Activated naive CD8-positive, alpha-beta T cell treated with anti-CD3 and anti-CD28 coated beads, Interleukin-2, amount 50 U/mL, for 24 hours (primary cell): ENCODE measurements at places on chromosomes 2 and 18.

GRCh38 chr18:4060427-4061281 is 394.5 kb downstream of the DLGAP1 start:
- no peak for DNase-seq

DNA sequence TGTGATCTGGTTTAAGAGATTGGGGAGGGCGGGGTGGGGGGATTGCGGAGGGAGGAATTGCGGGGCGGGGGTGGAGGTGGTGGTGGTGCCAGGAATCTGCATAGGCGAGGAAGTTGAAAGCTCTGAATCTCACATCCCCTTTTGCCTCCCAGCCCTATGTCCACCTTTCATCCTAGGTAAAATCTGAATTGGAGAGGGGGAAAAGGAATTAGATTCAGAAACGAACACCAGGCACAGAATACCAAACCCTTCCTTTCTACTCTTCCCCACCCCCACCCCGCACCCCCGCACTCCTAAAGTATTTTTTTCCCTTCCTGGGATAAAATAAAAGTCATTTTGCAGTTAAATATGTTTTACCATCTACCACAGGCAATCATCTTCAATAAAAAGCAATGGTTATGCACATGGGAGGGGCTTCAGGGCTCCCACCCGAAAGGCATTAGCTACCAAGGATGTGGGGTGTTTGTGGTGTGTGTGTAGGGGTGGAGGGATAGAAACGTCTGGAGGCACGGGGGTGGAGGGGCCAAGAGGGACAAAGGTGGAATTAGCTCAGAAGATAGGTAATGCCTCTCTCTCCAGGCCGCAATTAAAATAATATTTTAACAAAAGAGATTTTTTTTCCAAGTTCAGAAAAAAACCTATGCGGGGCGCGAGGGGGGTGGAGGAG is 1.8 kb downstream of the IGFBP5 start:
- DNase-seq, result no peak

GRCh38 chr18:22828171-22828570 is 105.0 kb upstream of the RBBP8 start:
- no peak for DNase-seq

DNA sequence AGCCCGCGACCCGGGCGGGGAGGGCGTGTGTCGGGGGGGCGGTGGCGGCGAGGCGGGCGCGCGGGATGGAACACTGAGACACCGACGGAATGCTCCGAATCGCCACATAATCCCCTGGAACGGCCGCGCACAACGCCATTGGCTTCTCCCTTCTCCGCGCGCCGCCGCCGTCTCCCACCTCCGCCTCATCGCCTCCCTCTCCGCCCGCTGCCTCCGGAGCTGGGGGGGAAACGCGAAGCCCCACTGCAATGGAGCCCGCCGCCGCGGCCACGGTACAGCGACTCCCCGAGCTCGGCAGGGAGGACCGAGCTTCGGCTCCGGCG is at the start of gene PHLPP1:
Gene PHLPP1 (plus strand): TSS at position 106 of the 323 bp plus-strand sequence. CDS start 143 bp downstream, at position 249.
- no peak for DNase-seq

DNA sequence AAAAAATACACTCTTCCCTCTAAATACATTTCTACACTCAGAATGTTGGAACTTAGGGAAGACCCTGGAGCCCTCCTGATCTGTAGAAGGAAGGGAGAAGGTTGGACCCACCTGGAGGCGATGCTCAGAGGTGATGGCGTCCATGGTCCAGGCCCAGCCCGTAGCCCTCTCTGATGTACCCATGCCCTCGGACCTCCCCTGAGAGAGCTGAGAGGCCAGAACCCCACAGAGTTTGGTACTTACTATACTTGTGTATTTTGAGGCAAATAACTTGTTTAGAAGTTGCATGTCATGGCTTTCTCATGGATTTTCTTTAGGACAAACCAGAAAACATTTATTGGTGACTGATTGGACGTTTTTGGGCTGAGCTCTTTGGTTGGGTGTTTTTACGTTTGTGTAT is 10.5 kb downstream of the CTDP1 start:
- DNase-seq, result no peak

DNA sequence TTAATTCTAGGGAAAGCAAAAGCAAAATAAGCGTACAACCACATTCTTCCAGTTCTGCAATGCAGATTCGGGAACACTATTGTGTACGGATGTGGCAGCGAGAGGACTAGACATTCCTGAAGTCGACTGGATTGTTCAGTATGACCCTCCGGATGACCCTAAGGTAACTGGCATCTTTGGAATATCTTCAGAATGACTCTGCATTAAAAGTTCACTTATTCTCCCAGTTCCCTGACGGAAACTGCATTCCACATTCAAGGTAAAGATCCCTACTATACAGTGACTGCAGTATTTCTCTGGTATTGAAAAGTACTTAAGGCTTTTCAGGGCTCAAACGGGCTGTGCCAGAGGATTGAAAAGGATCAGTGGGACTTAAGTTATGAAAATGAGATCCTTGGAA is 10.9 kb downstream of the DDX18 start:
- DNase-seq, result no peak

GRCh38 chr2:6452702-6453481 is 412.8 kb downstream of the CMPK2 start:
- DNase-seq, result no peak

- no peak for DNase-seq
Observed at GRCh38 chr2:97708048-97708380, 5.4 kb upstream of the ZAP70 start.

GRCh38 chr2:41972819-41973218 is 75.0 kb upstream of the PKDCC start:
- no peak for DNase-seq

- no peak for DNase-seq
Observed at GRCh38 chr2:2825062-2825461, 494.0 kb upstream of the MYT1L start.

DNA sequence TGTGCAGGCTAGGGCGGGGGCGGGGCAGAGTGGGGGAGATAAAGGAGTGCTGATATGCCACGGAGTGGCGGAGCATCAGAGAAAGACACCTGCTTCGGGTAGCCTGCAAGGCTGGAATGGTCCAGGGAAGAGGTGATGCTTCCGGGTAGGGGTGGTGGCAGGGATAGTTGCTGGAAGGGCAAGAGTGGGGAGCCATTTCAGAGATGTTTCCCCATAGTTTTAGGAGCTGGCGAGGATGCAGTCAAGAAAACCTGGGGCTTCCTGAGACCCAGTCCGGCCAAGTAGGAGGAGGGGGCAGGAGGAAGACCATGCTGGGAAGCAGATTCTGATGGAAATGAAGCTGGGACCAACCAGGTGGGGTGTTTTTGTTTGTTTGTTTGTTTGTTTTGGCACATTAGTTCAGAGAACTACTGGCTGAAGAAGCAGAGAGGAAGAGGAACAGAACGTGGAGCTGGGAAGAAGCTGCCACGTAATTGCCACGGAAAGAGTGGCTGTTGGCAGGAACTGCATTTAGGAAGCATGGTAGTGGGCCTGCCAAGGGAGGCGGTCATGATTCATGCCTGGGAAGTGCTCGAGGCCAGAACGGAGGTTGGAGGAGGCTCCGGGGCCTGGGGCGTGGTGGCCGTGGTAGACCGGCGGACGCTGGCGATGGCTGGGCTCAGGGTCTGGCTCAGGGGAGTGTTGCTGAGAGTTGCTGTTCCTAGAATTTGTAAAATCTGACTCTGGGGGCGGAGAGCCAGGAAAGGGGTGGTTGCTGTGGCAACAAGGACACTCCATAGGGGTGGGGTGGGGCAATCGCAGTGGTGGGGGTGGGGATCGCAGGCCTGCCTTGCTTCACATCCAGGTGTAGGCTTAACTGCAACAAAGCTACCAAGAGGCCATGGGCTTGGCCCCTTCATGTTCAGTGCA is 8.6 kb upstream of the INPP5D start:
- DNase-seq, result no peak

DNA sequence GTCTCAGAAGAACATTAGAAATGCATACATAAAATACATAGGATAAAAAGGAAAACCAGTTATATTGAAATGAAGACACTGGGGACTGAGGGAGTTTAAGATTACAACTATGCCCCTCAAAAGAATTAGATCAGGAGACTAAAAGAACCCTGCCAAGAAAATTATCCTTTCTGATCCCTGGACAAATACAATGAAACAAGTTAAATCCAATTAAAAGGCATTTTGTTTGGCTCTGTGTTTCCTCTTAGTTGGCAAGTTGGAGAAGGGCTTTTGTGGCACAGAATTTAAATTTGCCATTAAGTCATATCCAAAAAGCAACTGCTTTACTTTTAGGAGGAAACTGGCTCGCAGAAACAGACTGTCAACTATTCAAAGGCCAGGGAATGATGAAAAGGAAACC is 99.1 kb upstream of the CD302 start:
- DNase-seq, result no peak

GRCh38 chr2:155377931-155378444 is 679.5 kb downstream of the KCNJ3 start:
- DNase-seq, result no peak

DNA sequence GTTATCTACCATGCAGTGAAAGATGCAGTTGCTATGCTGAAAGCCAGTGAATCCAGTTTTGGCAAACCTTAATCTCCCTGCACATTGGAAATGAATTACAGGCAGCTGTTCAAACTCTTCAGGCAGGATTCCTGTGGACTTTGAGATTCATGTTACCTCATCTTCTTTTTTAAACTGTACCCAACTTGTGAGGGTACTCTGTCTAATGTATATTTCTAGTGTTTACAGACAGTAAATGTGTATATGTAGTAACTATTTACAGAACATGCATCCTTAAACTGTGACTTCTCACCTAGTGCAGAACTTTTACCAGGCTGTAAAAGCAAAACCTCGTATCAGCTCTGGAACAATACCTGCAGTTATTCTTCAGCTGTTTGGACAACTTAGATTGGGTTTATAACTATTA is 50.9 kb downstream of the KDM3A start:
- DNase-seq, result no peak

DNA sequence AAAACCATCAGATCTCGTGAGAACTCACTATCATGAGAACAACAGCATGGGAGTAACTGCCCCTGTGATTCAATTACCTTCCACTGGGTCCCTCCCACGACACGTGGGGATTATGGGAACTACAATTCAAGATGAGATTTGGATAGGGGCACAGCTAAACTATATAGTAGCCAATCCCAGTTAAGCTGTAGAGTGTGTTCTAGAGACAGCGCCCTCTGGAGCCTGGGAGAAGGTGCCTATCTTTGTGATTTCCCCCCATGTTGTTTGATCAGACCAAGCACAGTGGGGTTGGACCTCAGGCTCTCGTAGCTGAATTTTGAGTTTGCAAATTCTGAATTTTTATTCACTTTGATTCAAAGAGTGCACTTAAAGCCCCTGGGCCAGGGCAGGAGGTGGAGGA is 108.2 kb upstream of the TWIST2 start:
- no peak for DNase-seq

DNA sequence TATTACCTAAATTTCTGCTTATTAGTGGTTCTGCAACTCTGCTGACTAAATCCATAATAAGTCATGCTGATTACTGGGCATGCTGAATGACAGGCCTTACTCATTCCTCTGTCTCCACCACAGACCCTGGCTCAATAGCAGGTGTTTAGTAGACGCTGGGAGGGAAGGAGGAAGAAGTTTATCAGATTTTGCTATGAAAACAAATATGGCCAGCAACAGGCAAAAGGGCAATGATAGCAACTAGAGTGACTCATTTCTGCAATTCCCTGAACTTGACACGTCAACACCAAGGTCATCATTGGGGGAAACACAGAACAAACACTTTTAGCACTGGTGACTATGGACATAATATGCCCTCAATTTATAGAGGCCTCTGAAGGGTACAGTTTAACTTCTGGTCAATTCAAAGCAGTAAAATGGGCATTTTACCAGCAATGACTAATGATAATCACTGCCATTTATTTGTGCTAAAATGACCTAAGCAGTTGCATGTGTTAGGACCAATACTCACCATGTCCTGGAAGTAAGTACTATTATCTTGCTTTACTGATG is 35.2 kb downstream of the TMEM163 start:
- DNase-seq, result no peak

DNA sequence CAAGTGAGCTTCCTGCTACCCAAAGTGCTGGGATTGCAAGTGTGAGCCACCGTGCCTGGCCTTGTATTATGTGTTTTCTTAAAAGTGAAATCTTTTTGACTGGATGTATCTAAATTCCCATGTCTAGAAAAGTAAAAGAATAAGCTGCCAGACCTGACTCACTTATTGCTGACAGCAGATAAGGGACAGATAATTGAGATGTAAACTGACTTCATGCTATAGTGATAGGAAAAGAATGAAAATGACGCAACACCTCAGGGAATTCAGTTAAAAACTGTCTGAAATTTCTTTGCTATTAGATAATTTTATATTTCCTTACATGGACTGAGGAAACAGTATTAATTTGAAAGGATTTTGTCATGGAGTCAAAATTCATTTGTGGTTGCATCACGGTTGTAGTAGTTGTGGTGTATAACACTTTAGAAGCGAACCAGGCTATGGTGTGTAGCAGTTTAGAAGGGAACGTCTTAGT is 19.4 kb downstream of the TTC27 start:
- DNase-seq, result no peak

DNA sequence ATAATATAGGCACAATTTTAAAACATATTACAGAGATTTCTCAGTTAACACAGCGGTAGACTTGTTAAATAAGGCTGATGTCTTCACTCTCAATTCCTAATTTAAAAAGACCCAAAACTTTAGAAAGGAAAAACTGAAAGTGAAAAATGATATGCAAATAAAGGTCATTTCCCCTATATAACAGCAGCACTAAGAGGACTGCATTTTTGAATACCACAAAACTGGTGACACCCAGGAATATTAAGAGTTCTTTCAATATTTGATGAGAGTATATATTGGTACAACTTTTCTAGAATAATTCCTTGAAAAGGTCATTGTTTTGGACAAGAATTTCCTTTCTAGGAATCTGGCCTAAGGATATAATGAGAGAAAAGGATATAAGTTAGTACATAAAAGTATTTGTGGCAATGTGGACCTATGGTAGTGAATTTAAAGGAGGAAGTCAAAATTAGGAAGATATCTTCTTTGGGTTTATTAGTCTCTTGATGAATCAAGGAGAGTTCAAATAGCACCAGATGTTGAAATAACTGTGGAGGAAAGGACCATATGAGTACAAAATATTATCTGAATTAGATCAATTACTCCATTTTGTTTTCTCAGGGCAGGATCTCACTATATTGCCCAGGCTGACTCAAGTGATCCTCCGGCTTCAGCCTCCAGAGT is 70.3 kb downstream of the TMEM237 start:
- no peak for DNase-seq
